SK-N-DZ (cell line): ENCODE measurements at places on chromosomes 6 and 20.

DNA sequence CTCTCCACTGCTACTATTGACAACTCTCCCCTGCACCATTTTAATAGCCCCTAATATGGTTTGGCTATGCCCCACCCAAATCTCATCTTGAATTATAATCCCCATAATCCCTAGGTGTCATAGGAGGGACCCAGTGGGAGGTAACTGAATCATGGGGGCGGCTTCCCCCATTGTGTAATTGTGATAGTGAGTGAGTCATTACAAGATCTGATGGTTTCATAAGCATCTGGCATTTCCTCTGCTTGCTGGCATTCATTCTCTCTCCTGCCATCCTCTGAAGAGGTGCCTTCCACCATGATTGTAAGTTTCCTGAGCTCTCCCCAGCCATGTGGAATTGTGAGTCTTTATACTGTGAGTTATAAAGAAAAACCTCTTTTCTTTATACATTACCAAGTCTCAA lies 74.1 kb upstream of the TCF21 start:
- DNase-seq, result no peak

DNA sequence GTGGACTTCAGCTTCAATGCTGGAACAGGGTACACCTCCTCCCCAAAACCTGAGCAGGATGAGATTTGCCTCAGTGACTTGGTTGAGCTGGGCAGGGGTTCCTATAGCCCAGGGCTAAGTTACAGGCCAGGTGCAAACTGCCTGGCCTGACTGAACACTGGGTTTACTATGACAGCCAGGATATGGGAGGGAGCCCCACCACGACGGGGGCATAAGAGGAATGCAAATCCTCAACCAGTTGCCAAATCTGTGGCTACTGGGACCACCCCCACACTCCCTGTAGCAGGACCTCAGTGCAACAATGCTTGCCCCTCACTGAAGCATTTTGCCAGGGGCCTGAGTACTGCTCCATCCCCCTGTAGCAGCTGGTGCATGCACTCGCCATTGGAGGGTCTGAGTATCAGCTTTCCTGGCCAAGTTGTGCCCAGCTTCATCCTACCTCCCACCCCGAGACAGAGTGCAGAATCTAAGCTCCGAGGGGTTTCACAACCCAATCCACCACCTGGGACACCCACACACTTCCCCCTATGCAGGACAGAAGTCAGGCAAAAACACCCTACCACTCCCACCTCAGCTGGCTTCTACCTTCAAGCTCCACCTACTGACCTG lies 27.6 kb downstream of the TREML4 start:
- no peak for DNase-seq

DNA sequence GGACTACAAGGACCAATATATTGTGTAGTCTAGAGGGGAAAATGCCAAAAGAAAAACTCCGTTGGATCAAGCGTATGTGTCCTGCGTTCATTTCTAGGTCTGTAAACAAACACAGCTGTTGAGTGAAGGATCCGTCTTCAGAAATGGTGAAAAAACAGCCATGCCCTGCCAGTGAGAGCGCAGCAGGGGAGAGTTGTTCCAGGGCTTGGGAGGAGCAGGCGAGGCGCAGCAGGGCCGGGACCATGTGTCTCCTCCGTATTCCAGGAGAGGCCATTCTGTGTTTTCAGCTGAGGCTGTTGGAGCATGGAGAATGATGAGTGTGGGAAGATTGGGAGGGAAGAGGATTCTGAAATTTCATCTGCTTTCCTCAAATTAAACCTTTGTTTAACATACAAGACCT lies 38.0 kb downstream of the BMP6 start:
- no peak for DNase-seq

DNA sequence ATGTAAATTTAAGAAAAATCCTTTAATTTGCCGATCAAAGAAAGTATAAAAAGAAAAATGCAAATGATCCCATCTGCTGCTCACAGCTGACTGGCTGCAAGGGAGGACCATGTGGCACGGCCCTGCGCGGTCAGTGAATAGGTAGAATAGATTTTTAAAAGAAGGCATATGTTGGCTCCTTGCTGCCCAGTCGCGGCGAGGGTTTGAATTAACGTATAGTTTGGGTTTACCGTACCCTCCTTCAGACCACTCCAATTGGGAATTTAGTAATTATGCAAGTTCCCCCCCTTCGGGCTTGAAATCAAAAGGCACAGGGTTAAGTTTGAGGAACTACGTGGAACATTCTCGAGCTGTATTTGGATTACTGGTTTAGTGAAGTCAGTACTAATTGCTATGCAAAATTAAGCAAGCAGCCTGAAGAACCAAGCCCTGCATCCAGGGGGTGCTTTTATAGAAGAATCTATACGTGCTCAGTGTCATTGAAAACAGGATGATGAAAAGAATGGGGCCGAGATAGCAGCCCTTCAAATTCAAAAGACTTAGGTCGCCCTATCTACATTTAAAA lies 1.1 kb upstream of the BEND3 start:
- peak; percentile 71 for DNase-seq

DNA sequence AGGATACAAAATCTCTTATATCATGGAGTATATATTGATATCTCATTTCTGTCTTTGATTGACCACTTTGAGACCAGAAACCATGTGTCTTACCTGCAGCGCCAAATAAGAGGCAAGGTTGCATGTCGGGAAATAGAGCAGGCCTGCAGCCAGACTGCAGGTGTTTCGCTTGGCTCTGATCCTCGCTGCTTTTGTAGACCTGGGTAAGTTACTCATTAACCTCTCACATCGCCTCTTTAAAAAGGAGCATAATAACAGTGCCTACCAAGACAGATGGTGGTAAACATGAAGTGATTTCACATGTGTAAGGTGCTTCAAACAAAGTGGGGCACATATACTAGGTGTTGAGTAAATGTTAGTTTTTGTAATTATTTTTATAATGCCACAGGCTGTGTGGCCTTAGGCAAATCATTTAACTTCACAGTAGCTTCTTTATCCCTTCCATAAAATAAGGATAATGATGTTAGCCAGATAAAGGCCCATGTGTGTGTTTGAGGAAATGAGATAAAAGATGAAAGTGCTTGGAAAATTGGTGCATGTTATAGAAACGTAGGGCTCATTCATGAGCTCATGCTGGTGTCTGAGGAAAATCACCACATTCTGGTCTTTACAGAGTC lies 248.8 kb upstream of the MAP3K7 start:
- DNase-seq, result no peak

DNA sequence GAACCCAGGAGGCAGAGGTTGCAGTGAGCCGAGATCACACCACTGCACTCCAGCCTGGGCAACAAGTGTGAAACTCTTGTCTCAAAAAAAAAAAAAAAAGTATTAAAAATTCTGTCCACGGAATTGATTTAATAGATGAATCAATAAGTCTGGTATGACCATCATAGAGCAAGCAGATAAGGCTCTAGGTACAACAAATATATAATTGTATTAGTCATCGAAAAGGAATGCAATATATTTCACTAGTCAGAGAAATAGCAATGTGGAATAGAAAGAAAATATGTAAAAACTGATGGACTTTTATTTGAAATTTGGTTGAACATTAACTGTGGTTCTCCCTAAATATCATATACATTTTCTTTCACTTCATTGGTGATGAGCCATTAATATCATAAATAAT lies 476.8 kb upstream of the AGPAT4 start:
- no peak for DNase-seq

DNA sequence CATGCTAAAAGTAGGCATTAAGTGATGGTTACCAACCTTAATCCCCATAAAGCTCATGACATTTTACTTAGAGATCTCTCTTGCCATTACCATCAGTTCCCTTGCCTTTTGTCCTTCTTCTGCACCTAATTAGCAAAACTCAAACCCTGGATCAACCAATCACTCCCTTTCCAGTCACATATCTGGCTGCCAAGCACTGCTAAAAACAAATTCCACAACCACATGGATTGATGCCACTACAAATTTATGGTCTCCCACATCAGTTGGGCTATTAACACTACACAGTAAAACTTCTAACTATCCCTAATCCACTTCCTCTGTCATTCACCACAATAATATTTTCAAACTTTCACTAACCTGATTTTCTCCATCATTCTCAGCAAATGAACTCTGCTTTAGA lies 54.3 kb upstream of the RNF146 start:
- DNase-seq, result no peak

GRCh38 chr20:49924247-49924646 lies 8.9 kb upstream of the SPATA2 start:
- DNase-seq, result no peak

DNA sequence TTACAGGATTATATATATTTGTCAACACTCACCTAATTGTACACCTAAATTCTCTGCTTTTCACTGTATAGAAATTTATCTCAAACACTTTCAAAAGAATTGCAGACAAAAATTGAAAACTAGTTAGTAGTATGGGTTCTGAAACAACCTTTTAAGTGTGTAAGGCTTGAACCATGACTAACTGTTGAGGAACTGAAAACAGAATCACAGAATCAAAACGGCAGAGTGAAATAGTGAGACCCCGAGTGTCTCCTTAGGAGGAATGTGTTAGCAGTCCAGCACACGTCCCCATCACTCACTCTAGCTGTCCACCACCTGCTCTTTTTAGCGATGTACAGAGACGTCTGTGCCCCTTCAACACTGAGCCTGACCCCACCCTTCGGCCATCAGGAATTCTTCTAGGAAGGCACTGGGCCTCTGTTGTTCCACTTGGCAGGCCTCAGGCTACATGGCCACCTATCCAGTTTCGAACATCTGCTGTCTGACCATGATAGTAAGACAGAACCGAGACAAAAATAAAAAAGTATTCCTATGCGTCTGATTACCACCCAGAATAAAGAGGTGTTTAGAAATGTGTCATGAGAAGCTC lies 227.4 kb downstream of the C6orf118 start:
- no peak for DNase-seq

- no peak for DNase-seq
Measured at GRCh38 chr6:63261820-63262219, 50.6 kb downstream of the FKBP1C start.

GRCh38 chr6:11614534-11615213 lies 77.1 kb downstream of the TMEM170B start:
- DNase-seq, result no peak
